ENCODE measurements at places on chromosomes 3 and 15.
A peak's percentile ranks its signal among the peaks of the same experiment; 100 is the strongest.

DNA sequence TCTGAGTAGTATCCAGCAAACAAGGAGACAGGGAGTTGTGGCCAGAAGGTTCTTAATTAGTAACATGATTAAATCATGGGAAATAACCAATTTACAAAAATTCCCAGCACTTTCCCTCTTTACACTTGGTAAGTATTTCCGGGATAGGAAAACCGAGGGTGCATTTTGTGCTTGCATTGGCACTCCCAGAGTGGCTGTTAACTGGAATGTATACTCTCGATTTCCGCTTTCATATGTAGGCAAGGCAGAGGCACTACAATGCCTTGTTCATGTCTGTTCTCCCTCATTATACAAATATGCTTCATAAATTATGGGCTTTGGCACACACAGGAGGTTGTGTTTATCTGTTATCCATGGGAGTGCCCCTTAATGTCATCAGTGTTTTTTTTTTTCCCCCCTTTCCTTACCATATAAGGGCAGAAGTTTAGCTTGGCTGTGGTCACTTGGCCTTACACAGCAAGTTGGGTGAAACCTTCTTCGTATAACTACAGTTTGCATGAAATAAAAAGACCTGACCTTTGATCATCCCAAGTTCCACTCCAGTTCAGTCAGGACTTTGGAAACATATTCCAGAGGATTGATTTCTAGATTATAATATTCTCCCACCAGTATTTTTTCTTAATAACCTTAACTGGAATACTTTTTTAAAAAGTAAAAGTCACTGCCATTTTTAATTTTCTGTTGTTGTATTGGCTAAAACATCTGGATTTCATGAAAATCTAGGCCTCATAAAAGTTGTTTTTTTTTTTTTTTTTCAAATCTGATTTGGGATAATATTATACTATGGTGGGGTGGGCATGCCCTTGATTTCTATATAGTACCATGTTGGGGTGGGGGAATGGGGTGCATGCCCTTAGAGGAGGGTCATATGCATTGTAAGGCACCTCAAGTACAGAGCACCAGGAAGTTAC, 8.9 kb downstream of the TPM1 start:
- DNase-seq: no peak

DNA sequence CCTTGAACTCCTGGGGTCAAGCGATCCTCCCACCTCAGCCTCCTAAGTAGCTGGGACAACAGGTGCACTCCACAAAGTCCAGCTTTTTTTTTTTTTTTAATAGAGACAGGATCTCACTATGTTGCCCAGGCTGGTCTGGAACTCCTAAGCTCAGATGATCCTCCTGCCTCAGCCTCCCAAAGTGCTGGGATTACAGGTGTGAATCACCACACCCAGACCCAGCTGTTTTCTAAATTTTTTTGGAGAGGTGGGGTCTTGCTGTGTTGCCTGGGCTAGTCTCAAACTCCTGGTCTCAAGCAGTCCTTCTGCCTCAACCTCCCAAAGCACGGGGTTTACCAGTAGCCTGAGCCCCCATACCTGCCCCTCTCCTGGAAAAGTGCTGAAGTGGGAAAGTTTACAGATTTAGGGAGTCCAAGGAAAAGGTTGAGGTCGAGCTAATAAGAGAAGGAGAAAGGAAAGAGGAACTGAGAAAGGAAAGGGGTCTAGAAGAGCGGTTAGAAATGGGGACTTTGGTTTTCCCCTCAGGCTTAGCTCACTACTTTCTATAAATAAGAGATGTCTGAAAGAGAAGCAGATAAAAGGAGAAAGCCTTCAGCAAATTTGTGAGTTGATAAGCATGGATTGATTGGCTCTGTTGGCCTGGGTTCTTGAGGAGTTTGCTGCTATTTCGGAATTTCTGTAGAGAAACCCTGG, 23.6 kb downstream of the UBE2E1 start:
- no peak for DNase-seq

- peak; percentile 15 for DNase-seq
These were observed 2.4 kb downstream of the SLCO3A1 start for GRCh38 chr15:91855684-91856489.

DNA sequence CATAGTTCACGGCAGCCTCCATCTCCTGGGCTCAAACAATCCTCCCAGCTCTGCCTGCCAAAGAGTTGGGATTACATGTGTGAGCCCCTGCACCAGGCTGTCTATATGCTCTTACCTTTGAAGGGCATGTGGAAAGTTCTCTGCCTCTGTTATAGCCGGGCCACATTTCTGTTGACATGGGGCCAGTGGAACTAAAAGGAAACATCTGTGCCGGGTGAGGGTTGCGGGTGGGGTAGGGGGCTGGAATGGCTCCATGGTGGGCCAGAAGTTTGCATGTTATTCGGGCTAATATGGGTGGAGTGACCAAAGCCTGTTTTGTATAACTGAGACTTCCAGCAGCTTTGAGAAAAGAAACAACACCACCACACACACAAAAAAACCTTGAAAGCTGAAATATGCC, 8.3 kb upstream of the CLEC3B start:
- DNase-seq: no peak

DNA sequence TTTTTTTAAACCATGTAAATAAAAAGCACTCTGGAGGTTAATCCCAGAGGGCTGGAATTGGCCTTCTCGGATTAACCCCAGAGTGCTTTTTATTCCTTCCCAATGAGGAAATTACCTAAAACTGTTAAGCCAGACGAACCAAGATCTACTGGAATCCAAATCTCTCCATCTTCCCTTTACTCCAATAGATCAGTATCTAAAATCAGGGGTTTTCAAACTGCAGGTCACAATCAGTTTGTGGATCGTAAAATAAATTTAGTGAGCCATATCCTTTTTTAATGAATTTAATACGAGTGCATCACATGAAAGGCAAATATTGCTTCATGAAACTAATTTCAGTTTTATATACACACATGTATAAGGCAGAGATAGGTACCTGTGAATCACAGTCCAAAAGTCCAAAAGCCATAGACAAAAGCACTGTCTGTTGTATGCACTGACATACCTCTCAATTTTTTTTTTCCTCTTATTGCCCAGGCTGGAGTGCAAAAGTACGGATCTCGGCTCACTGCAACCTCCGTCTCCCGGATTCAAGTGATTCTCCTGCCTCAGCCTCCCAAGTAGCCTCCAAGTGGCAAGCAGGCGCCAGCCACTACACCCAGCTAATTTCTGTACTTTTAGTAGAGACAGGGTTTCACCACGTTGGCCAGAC, 61.3 kb downstream of the TBL1XR1 start:
- DNase-seq: no peak

- DNase-seq: no peak
These were observed 86.1 kb downstream of the VPS13C start for GRCh38 chr15:61974118-61974517.

- DNase-seq: no peak
These were observed 243.2 kb upstream of the NR2E3 start for GRCh38 chr15:71567173-71567572.

DNA sequence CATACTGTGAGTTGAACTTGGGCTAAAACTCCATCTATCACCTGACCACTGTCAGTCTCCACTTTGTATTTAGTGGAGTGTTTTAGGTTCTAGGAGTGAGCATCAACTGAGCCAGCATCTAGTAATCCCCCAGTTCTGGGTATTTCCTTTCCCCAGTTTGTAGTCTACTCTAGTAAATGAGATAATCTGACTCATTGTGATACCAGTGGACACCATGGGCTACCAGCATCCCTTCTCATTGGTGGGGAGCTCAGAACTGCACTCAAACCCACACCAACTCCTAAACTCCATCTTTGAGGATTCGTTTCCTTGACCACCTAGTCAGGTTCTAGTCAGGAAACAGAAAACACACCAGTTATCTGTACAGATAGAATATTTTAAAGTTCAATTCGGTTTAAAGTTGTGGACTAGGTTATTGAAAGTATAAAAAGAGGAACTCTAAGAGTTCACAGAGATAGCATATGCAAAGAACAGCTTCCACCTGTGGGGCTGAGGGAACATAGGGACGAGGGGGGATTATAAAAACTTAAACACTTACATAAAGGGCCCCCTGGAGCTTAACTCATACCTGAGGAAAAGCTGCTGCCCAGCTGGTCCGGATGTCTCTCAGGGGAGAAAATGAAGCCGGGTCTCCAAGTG, 36.0 kb downstream of the LEO1 start:
- peak; percentile 3 for DNase-seq

- DNase-seq: no peak
These were observed 1.3 kb downstream of the CX3CR1 start for GRCh38 chr3:39278616-39278935.

- DNase-seq: no peak
These were observed 99.6 kb downstream of the ABI3BP start for GRCh38 chr3:100893590-100893989.

GRCh38 chr15:23866832-23867231, 179.7 kb upstream of the NDN start:
- DNase-seq: no peak

GRCh38 chr3:81684751-81685395, 76.6 kb downstream of the GBE1 start:
- no peak for DNase-seq

DNA sequence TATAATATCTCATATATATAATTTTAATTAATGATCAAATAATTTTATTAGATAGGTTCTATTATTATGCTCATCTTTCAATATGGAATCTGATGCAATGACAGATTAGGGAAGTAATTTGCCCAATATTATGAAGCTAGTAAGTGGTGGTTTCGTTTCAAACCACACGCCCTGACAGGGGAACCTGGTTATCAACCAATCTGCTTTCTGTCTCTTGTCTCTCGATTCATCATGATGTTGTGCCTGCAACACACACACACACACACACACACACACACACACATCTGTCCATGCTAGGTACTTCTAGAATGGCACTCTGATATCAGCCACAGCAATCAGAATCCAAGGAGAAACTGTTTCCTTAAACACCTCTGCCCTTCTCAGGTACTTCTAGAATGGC, 128.4 kb downstream of the ZBBX start:
- no peak for DNase-seq

DNA sequence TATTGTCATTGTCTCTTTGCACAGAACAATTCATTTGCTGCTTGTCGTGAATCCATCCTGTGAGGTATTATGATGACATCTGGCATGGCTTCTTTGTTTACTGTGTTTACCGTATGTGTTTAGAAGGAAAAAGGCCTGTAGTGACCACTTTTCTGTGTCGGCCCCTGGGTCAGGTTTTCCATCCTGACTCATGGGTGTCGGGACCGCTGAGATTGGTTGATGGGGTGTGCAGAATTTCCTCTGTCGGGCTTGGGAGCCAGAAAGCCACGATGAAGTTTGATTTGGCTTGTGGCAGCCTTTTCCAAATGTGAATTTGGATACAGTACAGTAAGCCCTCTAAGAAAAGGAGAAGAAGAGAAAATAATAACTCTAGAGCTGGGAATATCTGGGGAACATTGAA, 113.5 kb downstream of the FNDC3B start:
- DNase-seq: no peak

GRCh38 chr15:29747837-29748417, 74.3 kb downstream of the TJP1 start:
- no peak for DNase-seq

- peak; percentile 29 for DNase-seq
These were observed 30.4 kb downstream of the ACKR2 start for GRCh38 chr3:42839616-42840015.

DNA sequence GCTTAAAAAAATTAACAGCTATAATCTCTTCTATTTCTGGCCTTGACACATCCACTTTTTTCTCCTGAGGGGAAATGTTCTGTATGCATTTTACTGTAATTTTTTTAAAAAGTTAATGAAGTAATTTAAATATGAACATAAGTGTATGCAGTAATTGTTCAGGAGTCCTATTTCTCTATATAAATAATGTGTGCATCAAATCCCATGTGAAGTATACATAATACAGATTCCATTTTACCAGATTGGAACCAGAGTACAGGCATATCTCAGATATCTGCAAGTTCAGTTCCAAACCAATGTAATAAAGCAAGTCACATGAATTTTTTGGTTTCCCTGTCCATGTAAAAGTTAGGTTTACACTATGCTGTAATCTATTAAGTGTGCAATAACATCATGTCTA, 26.6 kb downstream of the CCPG1 start:
- DNase-seq: no peak
